ENCODE measurements at places on chromosomes 16 and 17.

DNA sequence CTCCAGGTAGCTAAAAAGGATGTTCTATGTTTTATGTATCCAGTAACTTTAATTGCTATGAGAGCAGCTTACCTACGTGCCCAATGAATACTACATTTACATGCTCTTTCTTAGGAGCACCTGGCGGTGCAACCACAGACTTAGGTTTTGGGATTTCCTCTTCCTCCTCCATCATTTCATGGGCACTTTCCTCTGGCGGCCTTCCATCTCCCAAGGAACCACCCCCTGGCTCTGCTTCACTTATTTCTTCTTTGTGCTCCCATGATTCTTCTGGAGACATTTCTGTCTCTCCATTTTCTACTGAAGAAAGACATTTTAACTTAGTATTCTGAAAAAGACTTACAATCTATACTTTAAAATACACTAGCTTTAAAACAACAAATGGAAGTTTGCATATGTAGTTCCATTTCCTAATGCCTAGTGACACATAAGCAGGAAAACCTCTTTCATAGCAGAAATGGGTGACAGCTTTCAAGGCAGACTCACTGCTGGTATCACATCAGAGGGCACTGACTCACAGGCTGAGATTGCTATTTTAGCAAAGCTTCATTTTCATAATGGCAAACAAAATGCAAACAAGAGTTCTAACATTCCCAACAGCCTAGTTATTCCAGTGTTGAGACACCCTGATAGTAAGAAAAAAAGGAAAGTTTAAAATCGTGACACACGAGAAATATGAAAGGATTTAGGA lies 19.1 kb downstream of the GSPT1 start:
- no peak for DNase-seq

GRCh38 chr16:70793851-70794502 lies 7.0 kb downstream of the VAC14 start:
- DNase-seq, result no peak

GRCh38 chr16:5971106-5971505 lies 873.5 kb upstream of the EEF2KMT start:
- DNase-seq, result no peak

DNA sequence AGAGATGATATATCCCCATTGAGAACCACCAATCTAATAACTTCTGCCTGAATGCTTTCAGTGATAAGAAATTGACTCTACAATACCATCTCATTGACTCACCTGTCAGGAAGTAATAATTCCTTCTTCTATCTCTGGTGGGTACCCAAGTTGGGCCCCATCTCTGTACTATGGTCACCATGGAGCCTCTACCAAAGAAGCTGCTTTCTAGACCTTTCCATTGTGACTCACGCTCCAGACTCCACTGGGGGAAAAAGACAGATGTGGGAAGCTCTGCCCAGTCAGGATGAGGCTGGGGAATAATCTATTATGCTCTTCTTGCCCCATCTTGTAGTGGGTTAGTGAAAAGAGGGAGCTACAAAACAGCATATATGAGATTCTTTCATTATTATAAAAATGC lies 100.4 kb downstream of the COPRS start:
- no peak for DNase-seq

GRCh38 chr16:15973421-15973820 lies 24.0 kb downstream of the ABCC1 start:
- no peak for DNase-seq

GRCh38 chr17:27463235-27463677 lies 7.0 kb downstream of the KSR1 start:
- DNase-seq, result no peak

- DNase-seq, result peak; percentile 16
These were observed 736 bp downstream of the CNP start for GRCh38 chr17:41967141-41967920.

GRCh38 chr16:1420111-1420539 lies 422 bp downstream of the UQCC4 start:
- DNase-seq, result no peak

GRCh38 chr16:88763502-88764053 lies 21.4 kb downstream of the PIEZO1 start:
- DNase-seq, result no peak

DNA sequence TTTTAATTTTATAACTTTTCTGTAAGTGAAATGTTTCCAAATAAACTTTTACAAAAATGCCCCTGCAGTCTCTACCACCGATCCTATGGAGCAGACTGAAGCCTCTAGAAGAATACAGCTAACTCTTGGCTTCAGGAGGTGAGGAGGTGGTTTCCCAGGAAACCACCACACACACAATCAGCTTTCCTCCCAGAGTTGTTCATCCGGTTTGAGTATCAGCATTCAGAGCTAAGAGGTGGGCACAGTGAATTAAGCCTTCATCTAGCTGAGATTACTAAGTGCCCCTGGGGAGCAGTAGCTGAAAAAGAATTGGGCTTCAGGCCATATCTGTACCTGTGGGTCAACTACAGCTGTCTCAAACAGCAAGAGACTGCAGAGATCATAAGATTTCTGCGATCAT lies 139.7 kb downstream of the AATF start:
- peak; percentile 62 for DNase-seq

DNA sequence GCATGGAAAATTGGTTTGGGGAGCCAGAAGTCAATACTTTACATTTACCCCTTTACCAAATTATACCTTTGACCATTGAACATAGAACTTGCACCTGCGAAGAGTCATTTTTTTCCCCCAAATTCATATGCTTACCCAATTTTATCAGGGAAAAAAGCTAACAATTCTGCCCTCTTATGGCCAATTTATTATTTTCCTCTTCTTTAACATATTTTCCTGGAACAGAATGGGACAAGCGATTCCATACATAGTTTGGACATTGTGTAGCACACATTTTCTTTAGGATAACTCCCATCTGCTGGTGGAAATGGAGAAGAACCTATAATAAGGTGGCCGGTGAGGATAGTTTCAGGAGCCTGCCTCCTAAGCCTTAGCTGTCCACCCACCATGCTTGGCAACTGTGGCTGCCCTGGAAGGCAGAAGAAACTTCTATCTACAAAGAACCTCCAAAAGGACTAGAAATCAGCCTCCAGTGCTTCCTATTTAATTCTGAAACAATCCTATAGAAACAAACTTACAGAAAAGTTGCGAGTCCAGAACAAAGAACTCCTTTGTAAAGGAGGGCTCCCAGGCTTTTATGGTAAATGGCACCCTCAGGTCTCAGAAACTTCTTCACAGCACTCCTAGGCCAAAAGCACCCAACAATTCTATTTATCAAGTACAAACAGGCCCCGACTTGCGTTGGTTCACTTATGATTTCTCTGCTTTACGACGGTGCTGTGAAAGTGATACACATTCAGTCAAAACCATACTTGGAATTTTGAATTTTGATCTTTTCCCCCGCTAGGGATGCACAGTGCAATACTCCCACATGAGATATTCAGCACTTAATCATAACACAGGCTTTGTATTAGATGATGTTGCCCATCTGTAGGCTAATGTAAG lies 64.1 kb upstream of the CACNG4 start:
- no peak for DNase-seq

DNA sequence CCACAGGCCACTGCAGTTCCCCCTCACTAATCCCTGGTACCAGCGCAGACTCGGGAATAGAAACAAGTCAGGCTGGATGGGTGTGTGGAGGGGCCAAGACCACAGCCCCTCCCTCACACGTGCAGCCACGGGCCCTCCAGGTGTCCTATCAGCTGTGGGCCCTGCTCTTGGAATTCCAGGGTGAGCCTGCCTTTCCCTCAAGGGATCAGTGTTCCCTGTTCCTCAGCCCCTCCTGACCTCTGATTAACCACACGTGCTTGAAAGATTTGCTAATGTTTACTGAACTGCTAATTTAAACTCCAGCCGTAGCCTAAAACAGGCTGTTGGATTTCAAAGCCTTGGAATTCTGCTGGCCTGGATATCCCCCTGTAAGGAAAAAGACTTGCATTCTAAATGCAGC lies 146.4 kb downstream of the SOCS1 start:
- no peak for DNase-seq

DNA sequence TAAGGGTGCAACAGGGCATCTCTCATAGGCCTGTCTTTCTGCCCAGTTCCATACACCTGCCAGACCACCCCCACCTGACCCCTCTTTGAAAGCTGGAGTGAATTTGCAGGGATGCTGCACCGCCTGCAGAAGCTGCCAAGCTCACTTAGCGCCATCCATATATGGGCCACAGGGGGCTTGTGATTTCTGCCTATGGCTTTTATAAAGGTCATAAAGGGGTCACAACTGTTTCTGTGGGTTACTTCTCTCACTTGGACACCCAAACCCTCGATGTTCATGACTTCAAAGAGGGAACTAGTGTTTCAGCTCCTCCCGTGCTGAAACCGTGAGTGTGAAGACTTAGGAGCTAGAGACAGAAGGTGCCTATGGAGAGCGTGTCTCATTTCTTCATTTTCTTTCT lies 23.9 kb upstream of the MEAK7 start:
- DNase-seq, result no peak

GRCh38 chr17:6780001-6780400 lies 4.0 kb downstream of the FBXO39 start:
- no peak for DNase-seq

DNA sequence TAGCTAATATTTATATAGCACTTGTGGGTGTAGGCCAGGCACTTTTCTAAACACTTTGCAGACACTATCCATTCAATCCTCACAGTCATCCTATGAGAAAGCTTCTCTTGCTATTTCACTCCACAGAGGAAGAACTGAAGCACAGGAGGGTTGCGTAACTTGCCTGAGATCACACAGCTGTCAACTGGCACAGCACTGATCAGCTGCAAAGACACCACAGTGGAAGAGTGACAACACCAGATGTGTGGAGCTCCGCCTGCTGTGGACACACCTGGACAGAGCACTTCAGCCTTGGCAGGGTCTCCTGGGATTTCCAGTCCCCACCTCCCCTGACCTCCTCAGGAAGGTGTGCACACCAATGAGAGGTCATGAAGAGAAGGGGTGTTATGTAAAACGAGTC lies 13.3 kb upstream of the CNEP1R1 start:
- DNase-seq, result no peak

DNA sequence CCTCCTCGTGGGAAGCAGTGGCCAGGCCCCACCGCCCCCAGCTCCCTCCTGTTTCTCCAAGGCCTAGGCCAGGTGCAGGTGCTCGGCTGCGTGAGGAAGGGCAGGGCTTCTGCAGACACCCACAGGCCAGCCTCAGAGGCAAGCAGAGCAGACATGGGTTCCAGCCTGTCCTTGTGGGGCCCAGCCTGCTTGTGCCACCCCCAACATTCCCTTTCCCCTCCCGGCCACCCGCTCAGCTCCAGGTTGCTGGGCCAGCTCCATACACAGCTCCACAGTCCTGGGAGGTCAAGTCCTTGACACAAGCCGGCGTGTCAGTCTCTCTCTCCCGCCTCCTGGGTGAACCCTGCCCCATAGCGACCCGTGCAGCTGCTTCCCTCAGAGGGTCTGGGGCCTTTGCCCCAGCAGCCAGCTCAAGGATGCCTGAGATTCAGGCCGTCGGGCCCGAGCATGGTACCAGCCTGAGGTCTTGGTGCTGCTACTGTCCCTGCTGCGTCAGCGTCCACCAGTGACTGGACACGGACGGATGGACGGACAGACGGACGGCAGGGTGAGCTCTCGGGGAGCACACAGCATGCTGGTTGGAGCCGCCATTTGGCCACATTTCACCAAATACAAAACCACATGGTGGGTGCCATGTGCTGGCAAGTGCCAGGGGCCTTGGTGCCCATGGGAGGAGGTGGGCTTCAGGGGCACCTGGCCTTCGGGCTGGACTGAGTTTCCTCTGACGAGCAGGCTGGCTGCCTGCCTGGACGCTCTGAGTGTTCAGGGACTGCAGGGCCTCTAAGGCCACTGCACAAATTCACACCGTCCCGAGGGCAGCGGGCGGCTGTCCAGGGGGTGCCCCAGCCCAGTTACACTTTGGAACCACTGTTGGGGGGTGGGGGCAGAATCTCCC lies 8.0 kb downstream of the SECTM1 start:
- DNase-seq, result no peak

DNA sequence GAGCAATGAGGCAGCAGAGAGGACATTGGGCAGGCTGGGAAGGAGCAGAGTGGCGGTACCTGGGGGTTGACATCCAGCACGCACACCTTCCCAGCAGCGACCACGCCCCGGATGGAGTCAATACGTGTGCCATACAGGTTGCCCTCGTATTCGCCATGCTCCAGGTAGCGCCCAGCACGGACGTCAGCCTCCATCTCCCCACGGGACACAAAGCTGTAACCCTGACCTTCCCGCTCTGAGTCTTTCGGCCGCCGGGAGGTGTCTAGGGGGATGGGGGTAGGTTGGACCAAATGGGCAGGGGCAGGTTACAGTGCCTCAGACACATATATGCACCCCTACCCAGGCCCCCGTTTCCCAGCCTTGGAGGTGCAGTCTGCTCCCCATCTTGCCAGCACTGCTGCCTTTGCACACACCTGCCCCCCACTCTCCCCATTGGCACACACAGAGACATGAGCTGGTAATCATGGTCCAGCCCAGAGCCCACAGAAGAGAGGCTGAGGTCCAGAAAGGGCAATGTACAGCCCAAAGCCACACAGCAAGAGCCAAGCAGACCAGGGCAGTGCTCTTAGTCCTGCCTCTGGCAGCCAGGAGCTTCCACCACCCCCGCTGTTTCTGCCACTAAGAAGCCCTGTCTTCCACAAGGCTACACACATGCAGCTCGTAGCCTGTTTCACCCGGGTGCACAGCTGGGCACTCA lies 27.5 kb downstream of the MPP2 start:
- DNase-seq, result no peak

DNA sequence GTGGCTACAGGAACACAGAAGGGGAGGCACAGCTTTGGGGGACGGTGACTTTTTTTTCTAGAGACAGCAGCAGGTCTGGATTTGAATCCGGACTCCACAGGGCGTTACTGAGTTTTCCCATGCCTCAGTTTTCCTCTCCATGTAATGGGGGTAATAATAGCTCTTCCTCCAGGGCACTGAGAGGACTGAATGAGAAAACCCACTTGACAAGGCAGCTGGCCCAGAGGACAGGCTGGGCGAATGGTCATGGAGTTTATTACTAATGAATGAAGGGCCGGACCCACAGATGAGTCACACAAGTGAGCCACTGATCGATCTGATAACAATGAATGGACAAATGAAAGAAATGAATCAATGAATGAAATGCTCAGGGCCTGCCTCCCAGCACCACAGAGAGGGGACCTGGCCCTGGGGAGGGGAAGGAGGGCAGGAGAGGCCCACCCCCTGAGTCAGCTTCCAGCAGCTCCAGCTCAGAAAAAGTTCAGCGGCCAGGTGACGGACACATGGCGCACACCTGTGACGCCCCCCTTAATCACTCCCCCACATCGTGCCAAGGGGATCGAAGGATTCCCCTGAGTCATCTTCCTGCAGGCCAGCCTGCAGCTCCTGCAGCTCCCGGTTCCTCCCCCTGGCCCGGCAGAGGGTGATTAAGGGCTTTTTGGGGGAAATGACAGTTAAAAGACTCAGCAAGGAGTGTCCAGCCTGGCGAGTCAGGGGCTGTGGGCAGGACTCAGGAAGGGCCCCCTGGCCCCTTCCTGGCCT lies 54.3 kb downstream of the SOCS1 start:
- DNase-seq, result no peak
